ENCODE measurements at places on chromosomes 1 and 21.

DNA sequence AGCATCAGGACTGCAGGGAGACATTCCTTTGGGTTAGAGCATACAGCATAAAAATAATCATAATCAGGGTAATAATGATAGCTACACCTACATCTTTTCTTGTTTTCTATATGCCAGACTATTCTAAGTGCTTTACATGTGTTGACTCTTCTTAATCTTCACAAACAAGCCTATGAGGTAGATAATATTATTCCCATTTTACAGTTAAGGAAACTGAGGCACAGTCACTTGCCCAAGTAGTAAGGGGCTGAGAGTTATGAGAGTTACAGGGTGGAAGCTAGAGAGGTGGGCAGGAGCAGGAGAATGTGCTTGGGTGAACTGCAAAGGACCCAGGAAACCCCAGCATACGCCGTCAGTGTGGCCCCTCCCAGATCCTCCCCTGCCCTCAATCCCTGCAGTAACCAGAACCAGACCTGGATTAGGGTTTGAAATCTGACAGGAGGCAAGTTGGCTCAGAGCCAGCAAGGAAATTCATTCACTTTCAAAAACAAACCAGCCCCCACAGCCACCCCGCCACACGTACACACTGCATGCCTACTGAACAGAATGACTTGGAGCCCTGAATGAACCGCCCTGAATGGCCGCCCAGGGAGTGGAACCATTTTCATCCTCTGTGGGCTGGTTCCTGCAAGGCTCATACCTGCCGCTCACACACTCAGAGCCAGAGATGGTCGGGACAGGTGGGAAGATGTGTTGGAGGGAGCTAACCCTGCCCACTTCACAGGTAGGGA lies 126.1 kb downstream of the TRABD2B start:
- DNase-seq, result no peak

DNA sequence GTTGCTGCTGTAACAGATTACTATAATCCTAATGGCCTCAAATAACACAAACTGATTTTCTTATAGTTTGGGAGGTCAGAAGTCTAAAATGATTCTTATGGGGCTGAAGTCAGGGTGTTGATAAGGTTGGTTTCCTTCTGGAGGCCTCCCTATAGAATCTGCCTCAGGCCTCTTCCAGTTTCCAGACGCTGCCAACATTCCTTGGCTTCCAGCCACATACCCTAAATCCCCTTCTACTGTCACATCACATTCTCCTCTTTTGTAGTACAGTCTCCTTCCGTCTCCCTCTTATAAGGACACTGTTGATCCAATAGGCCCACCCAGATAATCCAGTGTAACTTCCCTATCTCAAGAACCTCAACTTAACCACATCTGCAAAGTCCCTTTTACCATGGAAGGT lies 145.3 kb upstream of the NCAM2 start:
- DNase-seq, result no peak

DNA sequence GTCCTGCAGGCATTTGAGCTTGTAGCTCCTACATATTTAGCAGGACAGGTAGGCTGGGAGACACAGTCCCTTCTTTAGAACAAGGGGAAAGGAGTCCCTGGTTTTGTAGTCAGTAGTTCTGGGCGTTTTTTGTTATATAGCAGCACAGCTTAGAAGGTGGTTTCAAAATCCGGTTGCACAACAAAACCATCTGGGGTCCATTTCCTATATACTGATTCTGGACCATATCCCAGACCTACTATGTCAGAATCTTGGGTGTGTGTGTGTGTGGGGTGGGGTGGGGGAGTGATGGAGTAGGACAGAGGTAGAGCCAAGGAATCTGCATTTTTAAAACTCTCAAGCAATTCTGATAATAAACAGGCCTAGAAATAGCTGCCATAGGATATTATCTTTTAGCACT lies 21.6 kb downstream of the METTL13 start:
- no peak for DNase-seq

DNA sequence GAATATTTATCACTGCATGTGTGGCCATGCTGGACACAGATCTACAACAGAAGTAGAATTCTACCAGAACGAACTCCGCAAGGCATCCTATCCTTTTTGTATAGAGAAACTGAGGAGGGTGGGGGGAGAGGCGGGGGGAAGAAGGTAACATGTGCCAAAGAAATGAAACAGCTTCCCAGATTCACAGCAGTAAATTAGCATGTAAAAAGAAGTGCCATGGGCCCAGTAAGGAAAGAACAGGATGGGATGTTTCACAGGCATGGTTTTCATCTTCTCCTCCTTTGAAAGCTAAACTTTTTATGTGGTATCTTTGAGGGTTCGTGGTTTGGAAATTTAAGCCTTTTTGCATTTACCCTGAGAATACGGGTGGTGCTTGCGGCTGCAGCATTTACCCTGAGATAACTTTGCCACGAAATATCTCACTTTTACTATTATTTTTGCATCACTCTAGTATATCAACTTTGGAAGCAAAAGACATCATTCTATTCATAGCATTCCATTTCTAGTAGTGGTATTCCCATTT lies 168.9 kb downstream of the TPR start:
- DNase-seq, result no peak

- no peak for DNase-seq
Measured at GRCh38 chr21:41501919-41502318, 6.0 kb downstream of the TMPRSS2 start.

DNA sequence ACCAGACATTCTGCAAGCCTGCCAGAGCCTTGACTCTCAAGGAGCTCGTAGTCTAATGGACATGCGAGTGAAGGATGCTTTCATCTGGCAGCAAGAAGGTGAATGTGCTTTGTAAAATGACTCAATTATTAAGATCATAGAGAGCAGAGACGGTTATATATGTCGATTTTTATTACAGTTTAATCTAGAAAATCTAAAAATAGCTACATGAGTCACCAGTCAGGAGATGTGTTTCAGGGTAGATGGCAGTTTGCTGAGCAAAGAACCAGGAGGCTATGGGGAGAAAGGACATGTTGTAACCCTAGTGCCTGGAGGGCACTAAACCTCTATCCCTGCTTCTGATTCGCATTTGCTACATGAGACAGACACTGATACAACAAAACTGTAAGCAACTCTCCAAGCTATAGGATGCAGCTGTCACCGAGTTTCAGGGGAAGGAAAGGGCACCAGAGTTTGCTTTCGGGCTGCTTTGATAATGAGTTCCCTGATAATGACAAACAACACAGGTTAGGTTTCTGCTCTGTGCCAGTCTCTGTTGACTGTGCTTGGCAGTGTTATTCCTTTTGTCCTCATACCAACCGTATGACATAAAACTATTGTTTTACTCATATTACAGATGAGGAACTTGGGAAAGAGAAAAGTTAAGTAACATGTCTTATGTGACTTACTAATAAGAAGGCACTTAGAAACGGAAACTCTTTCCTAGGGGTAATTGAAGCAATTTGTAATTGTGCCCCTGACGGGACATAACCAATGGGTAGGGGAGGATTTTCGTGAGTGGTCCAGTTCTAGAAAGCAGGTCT lies 43.2 kb downstream of the C1orf198 start:
- no peak for DNase-seq

DNA sequence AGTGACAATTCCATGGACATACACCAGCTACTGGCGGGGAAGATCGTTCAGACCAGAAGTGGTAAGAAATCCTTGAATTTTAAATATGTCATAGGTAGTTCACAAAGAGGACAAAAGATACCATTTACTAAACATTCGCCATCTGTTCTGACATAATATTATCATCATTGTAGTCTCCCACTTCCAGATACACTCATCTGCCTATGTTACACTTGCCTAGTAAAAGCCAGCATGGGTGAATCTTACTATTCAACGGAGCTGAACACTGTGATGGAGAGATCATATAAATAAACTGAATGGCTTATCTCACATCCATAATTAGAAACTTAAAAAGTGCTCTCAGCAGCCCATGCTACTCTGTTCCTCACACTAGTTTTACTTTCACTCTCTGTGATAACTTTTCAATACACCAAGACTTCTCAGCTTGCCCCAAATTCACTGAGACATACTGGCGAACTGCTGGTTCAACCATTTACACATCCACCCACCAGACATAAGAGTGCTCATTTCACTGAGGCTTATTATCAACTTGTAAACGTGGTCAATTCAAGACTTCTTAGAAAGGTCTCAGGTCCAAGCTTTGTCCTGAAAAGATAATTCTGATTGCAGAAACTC lies 463 bp upstream of the PRRC2C start:
- DNase-seq, result no peak

- no peak for DNase-seq
Measured at GRCh38 chr1:226995365-226996332, 55.6 kb downstream of the COQ8A start.

DNA sequence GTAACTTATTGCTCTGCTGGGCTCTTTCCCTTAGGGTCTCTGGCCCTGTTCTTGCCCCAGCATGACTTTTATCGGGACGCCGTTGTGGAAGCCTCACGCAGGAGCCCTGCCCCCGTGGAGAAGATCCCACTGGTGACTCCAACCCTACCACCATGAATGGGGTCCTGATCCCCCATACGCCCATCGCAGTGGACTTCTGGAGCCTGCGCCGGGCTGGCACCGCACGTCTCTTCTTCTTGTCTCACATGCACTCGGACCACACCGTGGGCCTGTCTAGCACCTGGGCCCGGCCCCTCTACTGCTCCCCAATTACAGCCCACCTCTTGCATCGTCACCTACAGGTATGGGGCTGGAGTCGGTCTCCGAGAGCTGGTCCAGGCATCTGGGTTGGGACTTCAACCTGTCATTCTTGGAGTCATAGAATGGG lies 322 bp downstream of the DCLRE1B start:
- DNase-seq, result peak; percentile 28

DNA sequence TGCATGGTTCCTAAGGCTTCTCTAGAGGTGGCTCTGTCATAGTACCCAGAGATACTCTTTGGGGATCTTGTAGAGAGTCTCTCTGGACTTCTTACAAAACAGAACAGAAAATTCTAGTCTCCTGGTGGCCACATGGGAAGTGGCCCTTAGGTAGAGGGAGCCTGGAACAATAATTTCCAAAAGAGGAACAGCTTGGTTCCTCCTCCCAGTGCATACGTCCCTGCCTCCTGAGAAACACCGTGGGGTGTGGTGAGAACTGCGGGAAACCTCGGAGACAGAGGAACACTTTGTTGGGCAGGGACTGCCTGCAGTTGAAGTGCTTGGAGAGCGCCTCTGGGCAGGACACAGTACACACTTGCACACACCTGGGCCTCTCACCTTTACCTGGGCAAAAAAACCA lies 38.8 kb upstream of the EPHA8 start:
- no peak for DNase-seq

DNA sequence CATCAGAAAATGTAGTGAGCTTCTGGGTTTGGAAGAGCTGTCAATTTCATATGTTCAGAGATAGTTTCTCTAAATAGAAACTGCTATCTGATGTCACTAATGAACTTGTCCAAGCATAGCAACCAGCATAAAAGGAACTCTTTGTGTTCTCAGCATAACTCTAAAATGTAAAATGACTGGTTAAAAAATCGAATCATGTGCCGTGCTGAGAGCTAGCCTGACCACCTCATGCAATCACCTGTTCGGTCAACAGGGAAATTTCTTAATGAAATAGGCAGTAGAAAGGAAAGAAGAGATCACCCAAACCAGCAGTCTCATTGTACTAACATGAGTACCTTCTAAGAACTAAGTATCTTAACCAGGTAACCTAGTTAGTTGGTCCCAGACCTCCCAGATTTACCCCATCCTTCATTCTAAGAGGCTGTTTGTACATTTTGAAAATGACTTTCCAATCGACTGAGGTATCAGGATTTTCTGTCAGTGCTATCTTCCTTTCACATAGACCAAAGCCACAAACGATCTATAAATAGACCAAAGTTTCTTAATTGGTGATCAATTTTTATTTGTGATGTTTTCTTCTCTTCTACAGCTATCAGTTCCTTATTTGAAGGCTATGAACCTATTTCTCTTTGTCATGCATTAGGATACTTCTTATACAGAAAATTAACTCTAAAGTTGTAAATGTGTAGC lies 147.3 kb downstream of the TLR5 start:
- no peak for DNase-seq

DNA sequence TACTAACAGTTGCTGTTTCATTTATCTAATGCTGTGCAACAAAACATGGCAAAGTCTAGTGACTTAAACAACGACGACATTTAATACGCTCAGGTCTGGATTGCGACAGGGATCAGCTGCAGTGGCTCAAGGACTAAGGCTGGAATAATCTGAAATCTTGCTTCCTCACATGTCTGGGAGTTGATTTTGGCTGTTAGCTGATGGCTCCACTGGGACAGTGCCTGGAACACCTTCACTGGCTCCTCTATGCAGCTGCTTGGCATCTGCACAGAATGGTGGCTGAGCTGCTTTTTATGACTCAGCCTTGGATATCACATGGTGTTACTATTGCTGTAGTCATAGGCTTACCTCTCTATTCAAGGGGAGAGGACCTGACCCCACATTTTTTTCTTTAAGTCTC lies 24.0 kb upstream of the BTG3 start:
- no peak for DNase-seq

DNA sequence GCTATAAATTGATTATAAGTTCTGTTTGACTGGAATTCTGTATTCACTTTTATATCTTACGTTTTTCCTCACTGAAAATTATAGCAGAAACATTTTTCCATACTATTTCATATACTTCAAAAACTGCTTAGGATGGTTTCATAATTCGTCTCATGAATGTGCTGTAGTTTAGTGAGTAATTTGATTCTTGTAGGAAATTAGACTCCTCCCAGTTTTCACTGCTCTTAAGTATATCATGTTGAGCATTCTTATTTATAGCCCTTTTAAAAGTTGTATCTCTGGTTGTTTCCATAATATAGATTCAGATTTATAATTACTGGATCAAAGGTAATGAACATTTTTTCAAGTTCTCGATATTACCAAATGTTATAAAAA lies 250.6 kb downstream of the FMN2 start:
- DNase-seq, result no peak

- no peak for DNase-seq
Measured at GRCh38 chr1:221907166-221907932, 165.5 kb upstream of the DUSP10 start.

GRCh38 chr1:27560268-27561123 lies 43.4 kb downstream of the AHDC1 start:
- no peak for DNase-seq

DNA sequence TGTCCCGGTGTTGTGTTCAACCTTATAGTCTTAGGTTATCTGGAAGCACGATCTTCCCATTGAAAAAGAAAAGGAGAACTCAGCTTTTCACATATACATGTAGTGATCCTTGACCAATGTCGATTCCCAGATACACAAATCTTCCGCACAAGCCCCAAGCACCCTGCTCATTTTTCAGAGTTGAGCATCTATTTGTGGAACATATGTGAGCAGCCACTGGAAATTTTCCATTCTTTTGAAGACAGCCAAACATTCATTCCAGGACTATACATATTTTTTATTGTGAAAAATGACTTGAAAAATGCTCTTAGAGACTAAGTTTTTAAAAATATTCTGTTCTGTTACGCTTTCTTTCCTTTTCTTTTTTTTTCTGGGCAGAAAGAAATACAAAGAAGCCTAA lies 371.9 kb downstream of the RGS7 start:
- no peak for DNase-seq

GRCh38 chr1:245942856-245943255 lies 564.2 kb downstream of the SMYD3 start:
- DNase-seq, result no peak

DNA sequence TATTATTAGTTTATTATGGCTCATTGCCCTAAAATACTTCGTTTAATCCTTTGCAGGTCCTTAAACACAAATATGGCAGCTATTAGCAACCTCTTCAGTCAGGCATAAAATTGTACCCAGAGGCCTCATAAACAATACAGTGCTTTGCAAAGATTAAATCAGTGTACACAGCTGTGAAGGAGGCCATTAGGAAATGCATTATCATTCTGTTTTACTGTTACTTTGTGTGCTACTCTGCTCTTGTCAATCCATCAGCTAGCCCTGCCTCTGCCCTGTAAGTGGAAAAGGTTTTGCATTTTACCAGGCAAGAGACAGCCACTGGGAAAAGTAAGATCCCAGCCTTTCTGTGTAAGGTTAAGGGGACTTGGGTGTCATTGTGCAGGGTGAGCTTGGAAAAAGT lies 415.7 kb upstream of the DAB1 start:
- DNase-seq, result no peak
